Endothelial cell (in vitro differentiated cells): ENCODE measurements at places on chromosomes 4 and X. TPM values are rescaled to one million over a fixed set of nuclear protein-coding genes. Genes with fewer than 3 reads are reported as not detected.

PGRMC2 gene
- total RNA-seq = 37.4 TPM

NPY5R gene
- 0.38 TPM for total RNA-seq

GRCh38 chrX:56791456-56791855, 62.4 kb downstream of the NBDY start:
- no peak for DNase-seq

RASGEF1B gene
- 10.7 TPM for total RNA-seq

GRCh38 chr4:9942921-9943600, 78.2 kb downstream of the SLC2A9 start:
- DNase-seq = no peak

- no peak for DNase-seq
Measured at GRCh38 chr4:112061207-112061817, 83.9 kb upstream of the FAM241A start.

STK32B gene
- total RNA-seq = 0.56 TPM

- DNase-seq = no peak
Measured at GRCh38 chrX:131907488-131908314, 115.4 kb upstream of the STK26 start.

DNA sequence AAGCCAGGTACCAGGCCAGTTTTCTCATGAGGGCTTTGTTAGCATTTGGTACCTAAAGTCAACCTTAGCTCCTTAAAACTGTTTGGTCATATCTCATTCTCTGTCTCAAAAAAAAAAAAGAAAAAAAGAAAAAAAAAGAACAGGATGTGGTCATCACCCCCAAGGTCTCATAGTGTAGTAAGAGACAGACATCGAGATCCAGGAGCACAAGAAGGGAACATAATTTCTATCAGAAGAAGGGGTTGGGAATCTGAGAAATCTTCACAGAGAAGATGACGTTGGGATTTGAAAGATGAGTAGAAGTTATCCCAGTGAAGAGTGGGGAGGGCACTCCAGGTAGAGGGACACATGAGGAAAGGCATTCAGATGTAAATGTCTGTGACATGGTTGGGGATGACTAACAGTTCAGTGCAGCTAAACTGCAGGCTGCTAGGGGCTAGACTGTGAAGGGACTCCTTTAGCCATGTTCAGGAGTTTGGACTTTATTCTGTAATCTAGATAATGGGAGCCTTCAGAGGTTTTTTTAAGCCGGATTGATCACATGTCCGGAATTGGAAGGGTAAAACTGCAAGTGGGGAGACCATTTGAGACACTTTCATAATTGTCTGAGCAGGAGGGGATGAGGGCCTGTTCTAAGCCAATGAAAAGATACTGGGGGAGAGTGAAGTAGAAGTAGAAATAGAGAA, 26.9 kb upstream of the GJB1 start:
- DNase-seq = no peak
